ENCODE measurements at places on chromosomes 1 and 21.

DNA sequence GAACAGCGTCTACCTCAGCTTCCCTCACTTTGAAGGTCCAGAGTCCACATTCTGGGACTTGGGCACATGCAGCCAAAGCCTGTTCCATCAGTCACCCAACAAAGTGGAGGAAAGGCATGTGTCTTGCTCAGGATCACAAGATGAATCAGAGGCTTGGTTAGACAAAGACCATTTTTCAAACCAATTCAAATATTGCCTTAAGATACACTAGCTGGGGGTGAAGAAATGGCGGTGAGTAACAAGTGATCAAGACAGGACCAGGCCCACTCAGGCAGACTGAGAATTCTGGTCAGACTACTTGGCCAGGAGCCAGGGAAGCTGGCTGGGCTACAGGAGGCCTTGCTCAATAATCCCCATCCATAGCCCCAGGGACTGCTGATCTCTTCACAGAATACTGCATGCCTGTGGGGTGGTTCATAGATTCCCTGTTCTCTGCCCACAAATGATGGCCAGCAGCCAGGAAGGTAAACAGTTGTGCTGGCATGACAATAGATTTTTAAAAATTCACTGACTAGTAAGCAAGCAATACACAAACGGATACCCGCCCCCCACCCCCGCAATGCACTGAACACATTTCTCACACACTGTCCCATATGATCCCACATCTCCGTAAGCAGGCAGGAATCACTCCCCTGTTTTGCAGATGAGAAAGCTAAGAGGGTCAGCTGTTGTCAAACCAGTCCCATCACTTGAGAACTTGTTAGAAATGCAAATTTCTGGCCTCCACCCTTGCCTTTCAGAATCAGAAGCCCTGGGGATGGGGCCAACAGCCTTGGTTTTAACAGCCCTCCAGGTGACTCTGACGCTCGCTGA is 27.2 kb downstream of the ERI3 start:
- no peak for DNase-seq

DNA sequence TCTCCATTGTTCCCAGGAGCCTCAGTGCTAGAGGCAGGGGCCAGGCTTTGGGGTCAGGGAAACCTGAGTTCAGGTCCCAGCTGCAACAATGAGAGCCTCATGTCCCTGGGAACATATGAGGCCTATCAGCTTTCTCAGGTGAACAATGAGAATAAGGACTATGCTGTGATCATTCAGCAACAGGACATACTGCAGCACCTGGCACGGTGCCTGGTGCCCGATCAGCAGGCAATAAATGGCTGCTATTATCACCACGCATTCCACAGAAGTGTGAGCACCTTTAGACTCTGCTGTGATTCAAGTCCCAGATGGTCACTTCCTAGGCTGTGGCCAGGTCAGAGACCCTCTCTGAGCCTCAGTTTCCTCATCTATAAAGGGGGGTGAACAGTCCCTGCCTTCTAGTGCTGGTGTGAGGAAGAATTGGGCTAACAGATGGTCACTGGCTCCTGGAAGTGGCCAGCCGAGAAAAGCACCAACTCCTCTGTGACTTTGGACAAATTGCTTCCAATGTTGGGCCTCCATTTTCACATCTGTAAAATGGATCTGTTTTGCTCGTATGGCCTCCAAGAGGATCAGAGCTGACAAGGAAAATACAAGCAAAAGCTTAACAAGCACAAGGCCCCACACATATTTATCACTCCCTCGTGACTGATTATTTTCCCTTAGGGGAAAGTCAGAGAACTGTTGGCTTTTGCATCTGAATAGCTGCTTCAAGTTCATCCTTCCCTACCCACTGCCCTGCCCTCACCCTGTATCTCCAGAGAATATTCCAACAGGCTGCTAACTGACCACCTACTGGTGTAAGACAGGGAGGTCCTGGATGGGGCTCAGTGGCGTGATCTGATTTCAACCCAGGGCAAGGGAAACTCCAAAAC is 1.1 kb downstream of the SLC5A9 start:
- DNase-seq: no peak

DNA sequence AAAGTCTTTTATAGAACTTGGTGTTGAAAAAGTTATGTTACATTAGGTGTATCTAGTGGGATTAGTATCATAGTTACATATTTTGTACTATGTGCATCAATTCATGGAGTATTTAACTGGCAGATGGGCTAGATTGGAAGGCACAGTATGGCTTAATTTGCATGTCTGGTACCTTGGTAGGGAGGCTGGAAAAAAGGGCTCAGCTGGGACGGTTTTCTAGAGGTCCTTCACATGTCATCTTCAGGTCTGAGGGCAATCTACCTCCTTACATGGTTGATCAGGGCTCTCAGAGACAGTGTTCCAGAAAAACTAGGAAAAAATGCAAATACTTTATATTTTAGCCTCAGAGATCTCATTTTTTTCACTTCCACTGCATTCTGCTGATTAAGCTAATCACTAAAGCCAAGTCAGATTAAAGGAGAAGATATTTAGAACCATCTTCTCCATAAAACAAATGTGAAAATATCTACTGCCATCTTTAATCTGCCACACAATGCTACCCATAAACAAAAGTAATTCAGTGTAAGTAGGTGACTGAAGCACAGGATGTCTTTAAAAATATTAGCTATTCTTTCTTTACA is 209.3 kb downstream of the PLA2G4A start:
- DNase-seq: no peak

DNA sequence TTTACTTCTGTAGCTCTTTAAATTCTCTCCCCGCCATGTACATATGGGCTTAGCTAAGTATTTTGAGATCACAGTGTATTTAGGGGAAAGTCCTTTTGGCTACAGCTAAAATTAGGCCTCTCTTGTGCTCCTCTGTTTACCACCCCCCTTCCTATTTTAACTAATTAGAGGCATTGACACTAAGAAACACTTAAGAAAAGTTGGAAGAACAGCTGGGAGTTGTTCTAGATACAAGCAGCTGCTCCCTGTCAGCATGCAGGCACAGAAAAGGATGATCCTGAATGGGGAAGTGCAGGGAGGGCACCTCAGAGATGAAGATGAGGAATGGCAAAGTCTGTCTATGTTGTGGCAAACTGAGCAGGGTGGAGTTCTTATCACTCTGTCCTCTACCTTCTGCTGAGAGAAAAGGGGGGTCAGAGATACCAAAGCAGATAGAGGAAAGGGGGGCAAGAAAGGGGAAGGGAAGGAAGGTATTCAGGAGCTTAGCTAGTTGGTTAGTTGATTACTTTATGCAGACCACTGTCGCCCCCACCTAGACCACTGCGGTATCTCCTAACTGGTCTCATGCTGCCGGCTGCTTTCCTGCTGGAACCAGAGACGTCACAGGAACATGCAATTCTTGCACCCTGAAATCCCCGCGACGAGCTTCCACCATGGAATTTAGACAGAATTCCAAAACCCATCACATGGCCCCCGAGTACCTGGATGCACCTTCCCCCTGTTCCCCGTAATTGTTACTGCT is 82.4 kb upstream of the HOOK1 start:
- no peak for DNase-seq

- DNase-seq: no peak
Measured at GRCh38 chr1:84377480-84378095, 20.7 kb upstream of the DNASE2B start.

GRCh38 chr1:156684227-156684782 is 7.1 kb upstream of the NES start:
- no peak for DNase-seq

All from activated effector memory CD4-positive, alpha-beta T cell treated with anti-CD3 and anti-CD28 coated beads, Interleukin-2, amount 50 U/mL, for 16 hours (primary cell).